ENCODE measurements at places on chromosomes 11 and 22.

- DNase-seq: no peak
These were observed 230.4 kb upstream of the MTNR1B start for GRCh38 chr11:92739041-92739440.

DNA sequence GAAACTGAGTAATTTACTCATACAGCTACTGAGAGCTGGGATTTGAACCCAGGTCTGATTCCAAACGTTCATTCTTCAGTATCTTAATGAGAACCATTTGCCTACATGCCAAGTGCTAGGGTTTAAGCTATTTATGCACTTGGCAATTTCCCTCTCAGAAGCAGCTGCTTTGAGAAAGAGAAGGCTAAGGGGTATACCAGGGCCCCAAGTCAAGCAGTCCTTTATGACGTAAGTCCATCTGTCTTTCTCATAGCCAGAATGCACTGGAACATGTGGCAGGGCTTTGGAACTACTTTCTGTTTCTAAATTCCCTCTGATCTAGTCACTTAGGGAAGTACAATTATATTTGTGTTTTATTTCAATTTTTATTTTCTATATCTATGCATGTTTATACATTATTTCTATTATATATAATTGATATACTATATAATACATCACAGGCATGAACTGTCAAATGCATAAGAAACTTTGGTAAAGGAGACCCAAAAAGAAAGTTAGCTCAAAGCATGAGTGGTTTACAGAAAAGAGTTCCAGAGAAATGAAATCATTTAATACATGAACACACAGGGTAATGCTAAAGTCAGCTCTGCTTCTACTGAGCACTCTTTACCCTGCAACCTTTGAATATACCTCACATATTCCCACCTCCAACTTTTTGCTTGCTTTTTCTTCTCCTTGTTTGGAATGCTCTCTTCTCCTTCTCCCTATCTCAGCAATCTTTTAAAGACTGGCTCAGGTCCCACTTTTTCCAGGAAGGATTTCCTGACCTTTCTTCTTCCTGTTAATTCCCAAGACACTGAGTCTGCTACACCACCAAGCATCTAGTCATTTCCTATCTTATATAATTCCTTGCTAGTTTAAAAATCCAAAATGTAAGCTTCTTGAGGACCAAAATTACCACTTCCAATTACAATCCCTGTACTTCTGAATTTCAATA is 80.5 kb upstream of the GDPD4 start:
- no peak for DNase-seq

GRCh38 chr22:35375031-35375430 is 5.9 kb upstream of the HMOX1 start:
- no peak for DNase-seq

- no peak for DNase-seq
These were observed 362.1 kb downstream of the DDX10 start for GRCh38 chr11:109026891-109027489.

DNA sequence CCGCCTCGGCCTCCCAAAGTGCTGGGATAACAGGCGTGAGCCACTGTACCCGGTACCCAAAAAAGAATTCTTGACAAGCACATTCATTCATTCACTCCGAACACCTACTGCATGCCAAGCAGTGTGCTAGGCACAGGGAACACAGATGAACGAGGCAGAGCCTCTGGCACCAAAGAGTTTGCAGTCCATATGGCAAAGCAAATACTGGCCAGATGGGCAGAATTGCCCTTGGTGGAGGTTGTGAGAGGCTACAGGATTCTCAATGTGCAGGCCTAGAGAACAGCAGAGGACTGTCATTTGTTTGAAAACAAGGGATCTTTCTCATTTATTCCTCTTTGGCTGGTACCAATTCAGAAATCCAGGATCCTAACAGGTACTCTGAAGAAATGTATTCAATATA is 27.5 kb upstream of the MTCH2 start:
- no peak for DNase-seq

GRCh38 chr11:60844870-60845221 is 2.9 kb downstream of the CCDC86 start:
- DNase-seq: no peak

DNA sequence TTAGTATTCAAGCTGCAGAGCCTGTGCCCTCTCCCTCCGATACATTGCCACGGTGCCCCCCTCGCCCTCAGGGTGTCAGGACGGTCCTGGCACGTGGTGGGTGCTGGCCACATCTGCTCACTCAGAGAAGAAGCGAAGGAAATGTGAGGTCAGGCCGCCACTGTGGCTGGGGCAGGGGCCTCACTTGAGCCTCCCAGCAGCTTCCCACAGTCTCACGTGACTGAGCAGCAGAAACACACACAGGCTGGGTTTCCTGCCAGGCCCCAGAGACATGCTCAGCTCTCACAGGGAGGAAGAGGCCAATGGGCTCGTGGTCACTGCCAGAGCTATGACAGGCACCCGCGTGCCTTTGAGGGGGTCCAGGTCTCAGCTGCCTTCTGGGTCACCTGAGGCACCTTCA is 37.9 kb upstream of the PRR5 start:
- DNase-seq: peak; percentile 21

GRCh38 chr11:120185706-120186455 is 25.0 kb upstream of the OAF start:
- no peak for DNase-seq

GRCh38 chr11:34235189-34235588 is 122.6 kb downstream of the ABTB2 start:
- no peak for DNase-seq

DNA sequence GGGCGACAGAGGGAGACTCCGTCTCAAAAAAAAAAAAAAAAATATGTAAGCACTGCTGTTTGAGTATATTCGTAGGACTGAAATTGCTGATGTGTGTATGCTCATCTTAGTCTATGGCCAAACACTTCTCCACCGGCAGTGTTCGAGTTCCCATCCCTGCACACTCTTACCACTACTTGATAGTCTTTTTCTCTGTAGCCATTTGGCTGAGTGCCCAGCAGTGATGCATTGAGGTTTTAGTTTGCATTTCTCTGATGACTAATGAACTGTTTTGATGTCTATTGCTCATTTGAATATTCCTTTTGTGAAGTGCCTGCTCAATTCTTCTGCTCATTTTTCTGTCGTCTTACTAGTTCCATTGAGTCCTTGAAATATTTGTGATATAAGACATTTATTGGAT is 1.9 kb downstream of the TIRAP start:
- peak; percentile 81 for DNase-seq

DNA sequence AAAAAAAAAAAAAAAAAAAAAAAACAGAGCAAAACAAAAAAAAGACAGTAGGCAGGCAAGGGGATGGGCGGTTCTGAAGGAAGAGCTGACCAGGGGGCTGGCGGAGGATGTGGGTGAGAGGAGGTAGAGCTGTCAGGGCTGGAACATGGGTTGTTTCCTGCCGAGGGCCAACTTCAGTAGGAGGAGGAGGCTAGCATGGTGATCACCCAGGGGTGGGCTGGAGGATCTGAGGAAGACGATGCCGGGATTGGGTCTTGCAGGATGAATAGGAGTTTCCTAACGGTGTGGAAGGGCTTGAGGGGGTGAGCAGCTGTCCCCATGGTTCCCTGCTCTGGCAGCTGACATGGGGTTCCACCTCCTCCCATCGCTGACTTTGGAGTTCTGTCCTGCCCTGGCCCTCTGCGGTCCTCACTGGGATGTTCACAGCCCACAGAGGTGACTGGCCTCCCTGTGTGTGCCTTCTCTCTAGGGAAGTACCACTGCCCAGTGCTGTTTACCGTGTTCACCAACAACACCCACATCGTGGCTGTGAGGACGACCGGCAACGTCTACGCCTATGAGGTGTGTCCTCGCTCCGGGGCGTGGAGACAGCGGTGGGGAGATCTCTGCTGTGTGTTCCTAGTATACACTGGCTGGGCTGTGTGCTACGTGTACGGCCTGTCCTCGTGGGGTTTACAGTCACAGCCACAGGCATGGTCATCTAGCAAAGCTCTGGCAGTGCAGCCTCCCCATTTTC is 15.2 kb downstream of the PPIL2 start:
- DNase-seq: no peak

DNA sequence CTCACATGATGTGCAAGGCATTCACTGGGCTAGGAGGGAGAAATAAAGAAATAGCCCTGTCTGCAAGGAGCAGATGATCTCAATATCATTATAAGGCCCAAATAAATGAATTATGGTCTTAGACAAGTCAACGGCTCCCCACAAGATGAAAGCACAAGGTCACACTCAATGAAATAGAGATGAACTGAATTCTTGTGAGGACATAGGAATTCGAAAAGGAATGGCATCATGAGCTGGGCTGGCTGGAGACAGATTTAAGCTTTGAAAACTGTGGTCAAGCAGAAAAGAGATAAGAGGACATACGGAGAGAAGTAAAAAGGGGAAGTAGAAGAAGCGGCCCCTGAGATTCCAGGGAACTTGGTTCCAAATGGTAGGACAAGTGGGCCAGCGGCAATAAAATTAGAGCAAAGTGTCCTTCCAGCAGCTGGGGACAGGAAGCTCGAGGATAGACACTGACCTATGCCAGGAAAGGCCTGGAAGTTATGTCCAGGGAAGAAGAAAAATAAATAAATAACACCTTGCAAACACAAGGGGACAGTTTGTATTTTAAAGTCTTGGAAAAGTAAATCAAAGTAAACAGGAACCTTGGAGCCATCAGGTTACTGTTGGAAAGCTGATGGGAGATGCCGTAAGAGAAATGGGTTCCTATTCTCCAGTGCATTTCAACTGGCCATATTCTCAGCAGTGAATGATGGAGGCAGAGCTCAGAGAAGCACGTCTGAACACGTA is 37.8 kb downstream of the GALNT18 start:
- no peak for DNase-seq

- no peak for DNase-seq
These were observed 11.5 kb upstream of the MUC15 start for GRCh38 chr11:26583550-26583949.

GRCh38 chr11:17397311-17398002 is 9.0 kb upstream of the KCNJ11 start:
- no peak for DNase-seq

GRCh38 chr11:39209981-39210380 is 2249.5 kb downstream of the LRRC4C start:
- no peak for DNase-seq

DNA sequence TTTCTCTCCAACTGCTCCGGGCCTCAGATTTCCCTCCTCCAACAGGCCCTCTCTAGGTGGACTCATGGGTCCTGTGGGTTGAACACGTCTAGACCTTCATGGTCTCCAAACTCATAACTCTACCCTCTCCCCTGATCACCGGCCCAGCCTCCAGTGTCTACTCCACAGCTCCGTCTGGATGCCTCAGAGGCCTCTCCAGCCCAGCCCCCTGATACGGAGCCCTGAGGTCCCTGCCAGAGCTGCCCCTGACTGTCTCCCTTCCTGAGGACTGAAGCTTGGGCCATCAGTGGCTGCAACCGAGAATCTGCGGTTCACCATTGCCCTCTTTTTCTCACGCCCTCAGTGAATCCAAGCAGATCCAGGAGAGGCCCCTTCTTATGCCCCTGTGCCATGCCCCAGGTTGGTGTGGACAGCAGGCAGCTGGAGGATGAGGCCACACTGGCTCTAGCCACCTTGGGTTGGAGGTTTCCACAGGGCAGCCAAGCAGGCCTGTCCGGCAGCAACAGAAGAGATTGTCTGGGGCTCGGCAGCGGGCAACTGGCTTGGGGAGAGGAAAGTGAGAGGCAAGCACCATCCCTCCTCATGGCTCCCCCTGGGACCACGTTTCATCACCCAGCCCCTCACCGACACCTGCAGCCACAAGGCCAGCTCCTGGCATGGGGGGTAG is 104.6 kb upstream of the FGF3 start:
- no peak for DNase-seq

GRCh38 chr22:49308300-49308699 is 519.4 kb downstream of the BRD1 start:
- DNase-seq: no peak

DNA sequence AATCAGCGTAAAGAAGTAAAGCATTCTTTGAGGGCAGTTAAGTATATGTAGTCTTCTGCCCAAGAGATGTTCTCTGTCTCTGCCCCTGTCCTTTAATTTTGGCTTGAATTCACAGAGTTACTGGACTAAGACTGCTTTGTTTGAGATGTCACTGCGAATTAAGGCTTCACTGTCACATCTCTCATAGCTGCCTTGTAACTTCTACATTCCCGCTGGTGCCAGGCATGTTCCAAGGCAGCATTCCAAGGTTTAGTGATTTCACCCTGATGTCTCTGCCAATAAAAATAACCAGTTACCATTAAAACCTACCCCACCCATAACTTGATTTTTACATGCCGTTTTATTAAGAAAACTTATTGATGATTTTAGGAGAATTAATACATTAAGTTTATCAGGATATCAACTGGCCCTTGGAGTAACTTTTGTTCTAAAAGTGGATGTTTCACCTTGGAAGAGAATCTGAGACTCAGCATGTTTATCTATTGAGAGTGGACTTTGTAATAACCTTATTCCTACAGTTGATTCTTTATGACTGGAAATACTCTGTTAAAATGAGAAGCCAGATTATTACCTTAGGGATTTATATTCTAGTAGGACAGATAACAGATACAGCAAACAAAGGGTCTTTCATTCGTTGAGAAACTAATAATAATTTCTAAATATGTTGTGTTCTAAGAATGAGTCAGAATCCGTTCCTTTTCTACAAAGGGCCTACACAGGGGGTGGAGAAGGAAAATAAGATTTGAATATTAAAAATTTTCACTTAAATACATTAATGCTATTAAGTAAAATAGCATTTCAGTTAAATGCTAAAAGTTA is 110.2 kb downstream of the UVRAG start:
- DNase-seq: no peak

DNA sequence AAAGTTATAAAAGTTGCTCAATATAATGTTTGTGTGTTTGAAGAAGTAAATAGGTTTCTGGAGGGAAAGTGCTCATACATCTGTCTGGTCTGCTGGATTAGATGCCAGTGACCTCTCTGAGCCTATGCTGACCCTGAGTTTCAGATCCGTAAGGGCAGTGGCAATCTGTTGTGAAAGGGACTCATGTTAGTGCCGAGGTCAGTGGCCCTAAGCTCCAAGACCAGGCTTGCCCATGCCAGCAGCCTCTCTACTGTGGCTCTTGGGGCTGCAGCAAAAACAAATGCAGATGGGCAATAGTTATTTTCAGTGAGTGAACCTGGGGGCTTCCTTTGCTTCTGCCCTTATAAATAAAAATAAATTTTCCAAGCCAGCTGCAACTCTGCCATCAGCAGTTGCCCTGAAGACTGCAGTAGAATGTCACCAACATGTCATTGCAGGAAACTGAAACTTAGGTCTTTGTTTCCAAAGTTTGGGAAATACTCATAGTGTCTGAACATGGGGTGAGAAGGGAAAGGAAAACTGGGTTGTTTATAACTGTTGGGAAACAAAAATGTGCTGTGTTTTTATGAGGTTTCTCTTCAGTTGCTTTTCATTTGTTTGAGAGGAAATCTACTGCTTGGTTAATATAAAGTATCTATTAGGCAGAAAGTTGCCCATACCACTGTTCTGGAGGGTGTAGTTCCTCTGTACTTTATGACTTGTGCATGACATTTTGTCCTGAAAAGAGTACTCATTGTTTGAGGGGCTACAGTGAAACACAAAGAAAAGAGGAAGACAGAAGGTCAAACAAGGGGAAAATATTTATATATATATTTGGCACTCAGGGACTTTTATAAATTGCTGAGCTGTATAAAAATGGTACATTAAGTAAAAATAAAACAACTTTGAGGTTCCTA is 9.5 kb upstream of the MS4A4E start:
- no peak for DNase-seq

All from effector CD4-positive, alpha-beta T cell (primary cell).